ENCODE measurements at places on chromosomes 7 and 10.
A peak's percentile ranks its signal among the peaks of the same experiment; 100 is the strongest.

DNA sequence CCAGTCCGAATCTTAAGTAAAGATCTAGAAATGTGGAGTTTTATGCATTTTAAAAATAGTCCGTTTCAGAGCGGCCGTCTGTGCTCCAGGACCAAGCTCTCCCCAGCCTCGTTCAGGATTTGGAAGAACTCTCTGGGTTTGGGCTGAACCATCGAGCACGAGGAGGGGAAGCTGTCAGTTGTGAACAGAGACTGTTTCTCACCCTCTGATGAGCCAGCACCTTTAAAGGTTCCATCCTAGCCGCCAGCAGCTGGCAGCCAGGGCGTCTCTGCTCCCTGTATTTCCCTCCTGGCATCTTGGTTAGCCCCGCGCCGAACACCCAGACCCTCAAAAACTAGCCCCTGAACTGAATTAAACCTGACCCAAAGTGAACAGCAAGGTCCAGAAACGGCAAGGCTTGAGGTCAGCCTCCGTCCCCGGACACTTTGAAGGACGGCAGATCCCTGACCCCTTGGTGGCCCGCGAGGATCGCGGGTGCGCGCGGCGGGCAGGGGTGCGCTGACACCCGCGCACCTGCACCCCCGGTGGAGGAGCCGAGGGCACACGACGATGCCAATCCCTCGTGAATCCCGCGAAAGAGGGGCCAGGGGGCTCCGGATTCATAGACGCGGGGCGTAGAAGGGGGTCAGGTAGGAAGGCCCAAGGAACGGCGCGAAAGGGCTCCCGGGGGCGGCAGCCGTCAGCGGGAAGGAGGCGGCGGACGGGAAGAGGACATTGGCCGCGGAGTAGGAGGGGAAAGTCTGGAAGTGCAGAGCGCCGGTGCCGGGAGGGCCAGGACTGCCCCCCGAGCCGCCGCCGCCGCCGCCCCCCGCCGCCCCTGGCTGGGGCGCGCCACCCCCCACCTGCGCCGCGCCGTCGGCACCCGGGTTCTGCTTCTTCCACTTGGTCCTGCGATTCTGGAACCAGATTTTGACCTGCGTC, 2.7 kb downstream of the NKX1-2 start:
- no peak for DNase-seq

DNA sequence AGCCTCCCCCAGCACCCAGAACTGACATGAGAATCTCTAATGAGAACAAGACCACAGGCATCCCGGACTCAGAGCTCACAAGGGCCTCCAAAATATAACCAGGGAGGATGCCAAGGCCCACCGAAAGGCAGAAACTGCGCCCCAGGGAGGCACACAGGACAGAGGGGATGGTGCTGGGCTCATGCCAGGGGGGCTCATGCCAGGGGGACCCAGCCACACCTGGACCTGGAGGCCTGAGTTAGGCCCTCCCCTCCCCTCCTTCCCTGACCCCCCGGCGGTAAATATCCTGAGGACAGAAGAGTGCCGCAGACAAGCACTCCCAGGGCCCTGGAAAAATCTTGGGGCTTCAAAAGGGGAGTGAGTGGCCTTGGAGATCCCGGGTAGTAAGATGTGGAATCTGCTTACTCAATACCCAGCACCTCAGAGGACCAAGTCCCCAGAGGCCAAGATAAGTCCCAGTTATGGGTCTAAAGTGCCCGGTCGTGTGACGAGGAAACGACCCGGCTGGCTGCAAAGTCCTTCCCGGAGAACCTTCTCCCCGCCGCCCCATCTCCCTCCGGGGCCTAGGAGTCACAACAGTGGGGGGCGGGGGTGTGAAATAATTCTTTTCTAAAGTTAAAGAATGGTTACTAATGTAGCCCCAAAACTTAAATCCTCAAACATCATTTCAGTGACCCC, 11.9 kb downstream of the PDGFA start:
- DNase-seq = no peak

- DNase-seq = no peak
These were observed 312.7 kb upstream of the SP8 start for GRCh38 chr7:21099432-21099831.

GRCh38 chr10:92573091-92573797, 649 bp downstream of the IDE start:
- DNase-seq = peak; percentile 51

DNA sequence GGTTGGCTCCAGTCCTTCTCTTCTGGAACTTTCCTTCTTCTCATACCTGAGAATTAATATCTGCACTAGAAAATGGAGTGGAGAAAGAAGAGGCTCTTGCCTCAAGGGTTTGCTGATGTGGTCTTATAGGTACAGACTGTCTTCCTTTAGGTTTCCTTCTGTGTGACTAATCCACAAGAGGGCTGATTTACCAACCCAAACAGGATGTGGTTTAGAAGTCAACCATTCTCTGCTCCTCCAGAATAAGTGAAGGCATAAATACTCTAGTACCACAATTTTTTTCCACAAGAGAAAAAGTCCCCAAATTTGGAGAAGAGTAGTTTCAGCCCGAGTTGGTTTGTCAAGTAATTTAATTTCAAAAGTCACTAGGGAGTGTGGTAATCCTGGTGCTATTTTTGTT, 85.8 kb downstream of the NRP1 start:
- no peak for DNase-seq

DNA sequence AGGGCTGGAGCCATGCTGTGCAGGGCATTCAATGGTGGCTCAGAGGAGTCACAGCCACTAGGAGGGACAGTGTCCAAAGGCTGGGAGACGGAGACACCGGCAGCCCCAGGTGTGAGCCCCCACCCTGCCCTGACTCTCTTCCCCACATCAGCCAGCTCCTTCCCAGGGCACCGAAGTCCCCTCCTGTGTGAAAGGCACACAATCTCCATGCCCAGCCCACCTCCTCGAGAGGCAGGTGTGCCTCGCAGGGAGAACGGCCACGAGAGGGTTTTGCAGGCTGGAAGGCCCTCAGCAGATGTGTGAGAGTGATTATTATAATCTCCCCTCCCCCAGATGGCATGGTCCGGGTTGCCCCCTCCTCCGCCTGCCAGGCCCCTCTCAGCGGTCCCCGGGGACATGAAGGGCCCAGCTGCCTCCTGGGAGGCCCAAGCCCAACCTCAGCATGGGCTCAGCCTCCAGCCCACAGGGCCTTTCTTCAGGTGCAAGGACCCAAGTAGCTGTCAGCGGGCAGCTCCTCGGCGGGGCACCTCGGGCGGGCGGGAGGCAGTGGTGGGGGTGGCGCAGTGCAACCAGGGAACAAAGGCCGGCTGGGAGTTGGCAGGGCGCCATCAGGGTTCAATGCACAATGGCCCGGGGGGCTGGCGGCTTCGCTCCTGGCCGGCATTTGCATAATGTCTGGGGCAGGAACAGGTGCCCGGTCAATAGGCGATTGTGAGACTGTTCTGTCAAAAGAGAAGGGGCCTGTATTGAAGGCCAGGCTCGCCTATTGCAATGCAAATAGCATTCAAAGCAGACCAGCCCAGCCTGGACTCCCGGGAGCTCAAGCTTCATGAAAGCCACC, 155.3 kb upstream of the ZMIZ1 start:
- no peak for DNase-seq

DNA sequence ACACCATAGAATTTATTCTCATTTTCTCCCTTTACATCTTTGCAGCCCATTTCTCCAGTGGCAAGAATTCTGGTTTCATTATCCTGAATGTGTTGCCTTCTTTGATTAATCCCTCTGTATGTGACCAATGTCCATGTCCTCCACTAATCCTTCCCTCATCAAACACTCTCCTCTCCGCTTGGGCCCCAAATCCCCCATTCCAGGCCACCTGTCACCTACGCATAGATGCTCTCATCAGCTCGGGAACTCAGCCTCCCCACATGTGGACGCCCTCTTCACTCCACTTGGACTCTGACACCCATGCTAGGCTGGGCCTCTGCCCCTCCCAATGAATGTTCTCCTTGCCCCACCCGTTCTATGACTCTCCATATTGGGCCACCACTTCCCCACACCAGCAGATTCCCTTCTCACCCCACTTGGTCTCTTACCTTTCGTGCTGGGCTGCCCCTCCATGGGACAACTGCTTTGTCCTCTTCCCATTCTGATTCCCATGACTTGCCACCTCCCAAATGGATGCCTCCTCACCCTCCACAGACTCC, 18.7 kb upstream of the RBM20 start:
- DNase-seq = no peak

DNA sequence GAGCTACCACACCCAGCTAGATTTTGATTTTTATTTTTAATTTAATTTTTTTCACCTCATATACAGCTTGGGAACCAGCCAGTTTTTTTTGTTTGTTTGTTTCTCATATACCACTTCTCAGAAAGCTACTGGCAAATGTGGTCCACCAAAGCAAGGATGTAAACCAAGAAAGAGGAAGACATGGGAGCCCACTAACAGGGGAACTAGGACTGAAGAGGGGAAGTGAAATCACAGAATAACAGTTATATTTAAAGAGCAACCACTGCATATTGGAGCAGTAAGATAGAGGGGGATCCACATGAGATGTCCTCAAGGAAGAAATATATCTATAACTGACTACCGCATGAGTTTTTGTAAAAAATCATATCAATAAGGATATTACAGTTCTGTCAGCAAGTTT, 10.5 kb downstream of the CPVL start:
- DNase-seq = no peak

DNA sequence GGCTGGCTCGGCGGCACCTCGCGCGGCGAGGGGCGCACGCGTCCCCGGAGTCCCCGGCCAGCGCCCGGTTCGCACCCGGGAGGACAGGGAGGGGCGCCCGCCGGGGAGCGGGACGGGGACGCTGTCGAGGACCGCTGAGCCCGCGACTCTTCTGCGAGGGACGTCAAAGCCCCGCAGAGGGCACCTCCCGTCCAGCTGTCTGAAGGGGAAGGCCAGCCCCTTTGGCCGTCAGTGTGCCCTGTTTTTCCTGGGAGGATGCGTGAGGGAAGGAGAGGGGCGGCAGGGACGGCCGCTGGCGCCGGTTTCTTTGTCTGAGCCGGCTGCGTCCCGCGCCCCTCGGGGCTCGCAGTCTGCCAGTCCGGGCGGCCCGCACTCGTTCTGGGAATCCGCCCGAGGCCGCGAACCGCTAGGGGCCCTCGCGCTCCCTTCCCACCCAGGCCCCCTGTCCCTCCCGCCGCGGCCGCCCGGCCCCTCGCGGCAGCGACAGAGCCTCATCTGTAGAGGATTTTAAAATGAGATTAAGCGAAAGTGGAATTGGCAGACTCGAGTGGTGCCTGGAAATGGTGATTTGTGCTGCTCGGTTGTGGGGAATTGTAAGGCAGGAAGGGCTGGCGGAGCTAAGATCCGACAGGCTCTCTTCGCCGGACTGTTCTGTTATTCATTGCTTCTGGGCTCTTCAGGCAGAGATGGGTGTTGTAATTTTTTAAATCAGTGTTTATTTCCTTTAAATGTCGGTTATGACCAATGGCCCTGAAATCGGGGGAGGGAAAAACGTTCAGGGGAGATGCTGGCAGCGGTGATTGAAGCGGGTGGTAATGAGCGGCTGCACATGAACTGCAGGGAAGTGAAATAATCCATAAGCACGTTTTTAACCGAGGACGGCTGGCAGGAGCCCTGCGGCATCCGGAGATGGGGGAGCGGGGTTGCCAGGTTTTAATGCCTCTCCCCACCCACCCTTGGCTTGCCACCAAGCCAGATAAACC, 618 bp upstream of the RELN start:
- no peak for DNase-seq

DNA sequence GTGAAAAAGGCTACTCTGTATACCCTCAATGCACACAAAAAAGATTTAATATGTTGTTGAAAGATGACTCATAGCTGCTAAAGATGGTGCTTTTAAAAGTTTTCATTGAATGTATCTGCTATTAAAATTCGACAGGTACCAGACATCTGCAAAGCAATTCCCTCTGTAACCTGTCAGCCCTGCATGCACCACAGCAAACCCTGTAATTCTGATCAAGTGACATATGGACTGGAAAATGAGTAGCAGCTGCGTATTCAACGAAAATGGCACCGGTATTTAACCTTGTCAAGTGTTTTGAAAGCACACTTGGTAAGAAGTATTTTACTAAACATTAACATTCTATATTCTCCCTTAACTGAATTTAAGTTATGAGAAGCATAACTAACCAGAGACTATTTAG, 58.2 kb upstream of the PTPRN2 start:
- no peak for DNase-seq

Data from activated naive CD4-positive, alpha-beta T cell treated with anti-CD3 and anti-CD28 coated beads, Interleukin-2, amount 50 U/mL, for 16 hours (primary cell).